DMS79 (cell line): ENCODE measurements at places on chromosomes 11 and 22.
A peak's percentile ranks its signal among the peaks of the same experiment; 100 is the strongest.

DNA sequence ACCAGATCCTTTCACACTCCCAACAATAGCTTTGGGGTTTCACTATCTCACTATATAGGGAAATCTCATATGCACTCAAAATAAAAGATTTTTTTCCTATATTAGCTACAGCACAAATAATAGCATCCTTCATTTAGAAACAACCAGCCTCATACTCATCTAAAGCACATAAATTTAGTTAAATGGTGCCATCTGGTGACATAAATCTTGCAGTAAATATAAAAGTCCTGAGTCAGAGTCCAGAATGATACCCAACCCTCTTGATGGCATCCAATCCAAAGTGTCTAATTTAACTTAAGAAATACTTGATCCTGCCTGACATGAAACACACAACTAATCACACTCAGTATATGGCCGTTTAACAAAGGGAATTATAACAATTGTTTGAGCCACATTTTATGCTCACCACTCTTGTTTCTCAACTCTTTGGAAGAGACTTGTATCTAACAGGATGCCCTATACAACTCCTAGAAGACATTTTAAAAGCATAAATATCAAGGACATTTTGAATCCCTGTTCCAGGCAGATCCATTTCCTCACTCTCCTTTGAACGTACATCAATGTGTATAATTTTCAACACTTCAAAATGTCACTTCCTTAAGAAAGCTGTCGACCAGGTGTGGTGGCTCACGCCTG is 36.2 kb downstream of the DLG2 start:
- no peak for DNase-seq

DNA sequence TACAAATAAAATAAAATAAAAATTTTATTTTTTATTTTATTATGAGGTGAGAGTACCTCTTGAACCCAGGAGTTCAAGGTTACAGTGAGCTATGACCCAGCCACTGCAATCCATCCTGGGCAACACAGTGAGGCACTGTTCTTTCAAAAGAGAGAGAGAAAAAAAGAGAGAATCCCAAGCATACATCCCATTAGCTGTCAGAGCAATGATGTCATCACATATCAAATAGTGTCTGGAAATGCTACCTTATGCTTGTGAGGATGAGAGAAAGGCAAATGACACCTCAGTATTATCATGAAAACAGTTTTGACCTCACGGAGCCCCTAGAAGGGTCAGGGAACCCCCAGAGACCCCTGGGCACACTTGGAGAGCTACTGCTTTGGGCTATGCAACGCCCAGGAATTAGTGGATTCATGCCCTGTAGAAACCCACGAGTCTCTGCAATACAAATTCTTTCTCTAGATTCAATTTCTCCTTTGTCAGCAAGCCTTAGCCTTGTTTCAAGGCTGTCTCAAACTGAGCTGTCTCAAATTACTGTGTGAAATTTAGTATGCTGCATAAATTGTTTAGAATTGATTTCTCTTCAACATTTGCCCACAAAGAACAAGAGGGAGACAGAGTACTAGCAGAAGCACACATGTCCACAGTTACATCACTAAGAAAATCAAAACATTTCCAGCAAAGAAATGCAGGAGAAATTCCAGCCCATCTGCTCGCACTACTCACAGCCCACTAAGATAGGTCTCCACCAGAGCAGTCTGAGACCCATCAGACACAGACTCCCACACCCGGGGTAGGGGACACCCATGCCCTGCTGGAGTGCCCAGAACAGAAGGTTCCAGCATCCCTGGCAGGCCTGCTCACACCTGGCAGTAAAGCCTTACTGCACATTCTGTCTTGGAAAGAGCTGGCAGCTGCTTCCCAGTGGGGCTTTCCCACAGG is 18.1 kb downstream of the DGCR2 start:
- no peak for DNase-seq

DNA sequence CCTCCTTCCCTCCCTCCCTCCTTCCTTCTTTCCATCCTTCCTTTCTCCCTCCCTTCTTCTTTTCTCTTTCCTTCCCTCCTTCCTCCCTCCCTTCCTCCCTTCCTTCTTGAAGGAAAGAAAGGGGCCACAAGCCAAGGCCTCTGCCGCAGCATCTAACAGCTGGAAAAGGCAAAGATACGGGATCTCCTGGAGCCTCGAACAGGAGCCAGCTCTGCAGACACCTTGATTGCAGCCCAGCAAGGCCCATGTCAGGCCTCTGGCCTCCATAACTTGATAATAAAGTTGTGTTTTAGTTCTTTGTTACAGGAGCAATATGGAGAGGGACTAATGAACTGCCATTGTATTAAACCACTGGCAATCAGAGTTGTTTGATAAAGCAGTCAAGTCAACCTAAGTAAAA is 348.9 kb upstream of the B3GAT1 start:
- no peak for DNase-seq

DNA sequence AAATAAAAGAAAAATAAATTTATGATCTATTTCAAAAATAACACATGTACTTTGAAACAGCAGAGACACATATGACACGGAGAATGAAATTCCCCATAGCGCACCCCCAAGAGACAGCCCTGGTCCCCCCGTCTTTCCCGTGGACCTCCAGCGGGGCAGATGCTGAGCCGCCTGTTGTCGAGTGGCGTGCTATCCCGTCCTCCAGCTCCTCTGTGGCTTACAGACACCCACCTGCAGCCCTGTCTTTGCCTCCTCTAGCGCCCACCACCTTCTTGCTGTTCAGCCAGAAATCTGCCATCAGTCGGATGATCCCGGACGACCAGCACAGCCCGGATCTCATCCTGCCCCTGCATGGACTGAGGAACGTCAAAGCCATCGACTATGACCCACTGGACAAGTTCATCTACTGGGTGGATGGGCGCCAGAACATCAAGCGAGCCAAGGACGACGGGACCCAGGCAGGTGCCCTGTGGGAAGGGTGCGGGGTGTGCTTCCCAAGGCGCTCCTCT is 44.4 kb upstream of the PPP6R3 start:
- DNase-seq = no peak

DNA sequence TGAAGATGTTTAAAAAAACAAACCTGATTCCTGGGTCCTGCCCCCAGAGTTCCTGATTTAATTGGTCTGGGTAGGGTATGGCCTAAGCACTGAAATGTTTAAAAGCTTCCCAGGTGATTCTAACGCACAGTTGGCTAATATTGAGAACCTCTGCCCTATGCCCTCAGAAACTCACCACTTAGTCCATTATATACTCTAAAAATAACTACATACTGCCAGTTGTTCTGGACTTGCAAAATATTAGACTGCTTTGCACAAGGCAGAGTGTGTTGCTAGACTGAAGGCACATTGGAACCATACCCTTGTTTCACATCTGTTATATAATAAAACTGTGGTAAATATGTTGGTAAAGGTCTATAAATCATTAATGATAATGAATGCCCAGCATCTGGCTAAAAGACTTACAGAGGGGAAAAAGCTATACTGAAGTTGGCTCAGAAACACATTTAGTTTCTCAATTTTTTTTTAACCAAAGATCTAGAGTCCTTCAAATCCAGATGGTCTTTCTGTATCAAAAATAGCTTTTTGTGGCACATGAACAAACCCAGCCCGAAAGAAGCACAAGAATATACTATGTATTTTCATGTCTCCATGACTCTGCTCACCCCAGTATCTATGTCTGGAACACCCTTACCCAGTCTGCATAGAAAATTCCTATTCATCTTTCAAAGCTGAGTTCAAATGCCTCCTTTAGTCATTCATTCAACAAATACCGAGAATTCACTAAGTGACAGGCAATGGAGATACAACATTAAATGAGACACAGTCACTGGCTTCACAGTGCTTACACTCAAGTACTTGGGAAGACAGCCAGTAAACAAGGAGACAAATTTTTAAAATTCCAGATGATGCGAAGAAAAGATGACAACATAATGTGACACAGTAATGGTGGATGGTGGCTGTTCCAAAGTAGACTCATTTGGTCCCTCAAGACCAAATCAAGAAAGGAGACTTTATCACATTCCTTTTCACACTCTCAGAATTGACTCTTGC is 44.1 kb downstream of the RBFOX2 start:
- DNase-seq = no peak

- DNase-seq = no peak
Measured at GRCh38 chr22:37258753-37259401, 14.8 kb upstream of the RAC2 start.

DNA sequence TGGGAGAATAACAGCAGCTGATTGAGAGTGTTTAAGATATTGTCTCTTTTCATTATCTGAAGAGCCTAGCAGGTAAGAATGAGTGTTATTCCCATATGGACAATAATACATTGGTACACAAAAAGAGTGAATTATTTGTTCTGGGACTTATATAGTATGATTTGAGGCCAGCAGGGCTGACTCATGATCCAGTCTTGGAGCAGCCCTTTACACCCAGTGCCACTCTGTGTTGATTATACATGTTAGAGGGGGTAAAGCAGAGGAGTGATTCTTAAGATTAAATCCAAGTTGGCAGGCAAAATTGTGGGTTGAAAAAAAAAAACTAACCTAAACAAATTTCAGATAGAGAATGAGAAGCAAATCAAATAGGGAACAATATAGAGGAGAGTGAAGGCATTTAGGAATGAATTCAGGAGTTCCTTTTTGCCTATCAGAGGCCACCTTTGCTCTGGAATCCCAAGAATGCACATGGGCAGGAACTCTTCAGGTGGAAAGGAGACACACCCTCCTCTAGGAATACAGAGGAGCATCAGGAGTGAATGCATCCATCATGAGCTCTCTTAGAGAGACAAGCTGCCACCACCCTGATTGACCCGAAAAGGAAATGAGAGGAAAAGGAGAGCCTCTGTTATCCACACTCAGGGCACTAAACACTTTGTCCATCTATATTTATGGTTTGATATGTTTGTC is 19.2 kb upstream of the MRGPRX1 start:
- no peak for DNase-seq

- no peak for DNase-seq
Measured at GRCh38 chr11:38547462-38547861, 1949.4 kb upstream of the RAG2 start.

- no peak for DNase-seq
Measured at GRCh38 chr22:29032014-29032475, 29.6 kb downstream of the C22orf31 start.

DNA sequence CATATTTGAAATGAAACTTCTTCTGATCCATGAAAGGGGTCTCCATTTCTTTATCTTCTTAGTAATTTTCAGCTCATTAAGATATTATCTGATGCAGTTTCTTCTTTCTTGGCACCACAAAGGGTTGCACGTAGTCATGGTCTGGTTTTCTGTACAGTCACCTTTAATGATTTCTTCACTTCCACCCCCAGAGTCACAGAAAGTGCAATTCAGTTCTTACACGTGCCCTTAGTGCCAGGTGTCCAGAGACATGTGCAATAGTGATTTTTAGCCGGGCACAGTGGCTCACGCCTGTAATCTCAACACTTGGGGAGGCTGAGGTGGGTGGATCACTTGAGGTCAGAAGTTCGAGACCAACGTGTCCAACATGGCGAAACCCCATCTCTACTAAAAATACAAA is 202.8 kb upstream of the MTNR1B start:
- no peak for DNase-seq

DNA sequence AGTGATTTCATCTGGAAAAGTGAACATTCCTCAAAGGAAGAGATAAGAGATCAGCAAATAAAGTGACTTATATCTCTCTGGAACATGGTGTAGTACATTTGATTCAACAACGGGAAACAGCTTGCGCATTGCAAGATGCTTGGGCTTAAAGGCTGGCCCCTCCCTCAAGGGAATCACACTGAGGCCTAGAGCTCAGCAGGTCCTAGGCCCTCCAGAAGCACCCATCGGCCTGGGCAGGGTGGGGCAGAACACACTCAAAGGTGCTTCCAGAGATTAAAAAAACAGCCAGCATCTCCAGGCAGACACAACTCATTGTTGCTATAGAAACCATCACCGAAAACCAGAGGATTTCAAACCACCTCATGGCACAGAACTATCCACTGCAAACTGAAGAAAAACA is 69.0 kb upstream of the ARFGAP3 start:
- DNase-seq = no peak

DNA sequence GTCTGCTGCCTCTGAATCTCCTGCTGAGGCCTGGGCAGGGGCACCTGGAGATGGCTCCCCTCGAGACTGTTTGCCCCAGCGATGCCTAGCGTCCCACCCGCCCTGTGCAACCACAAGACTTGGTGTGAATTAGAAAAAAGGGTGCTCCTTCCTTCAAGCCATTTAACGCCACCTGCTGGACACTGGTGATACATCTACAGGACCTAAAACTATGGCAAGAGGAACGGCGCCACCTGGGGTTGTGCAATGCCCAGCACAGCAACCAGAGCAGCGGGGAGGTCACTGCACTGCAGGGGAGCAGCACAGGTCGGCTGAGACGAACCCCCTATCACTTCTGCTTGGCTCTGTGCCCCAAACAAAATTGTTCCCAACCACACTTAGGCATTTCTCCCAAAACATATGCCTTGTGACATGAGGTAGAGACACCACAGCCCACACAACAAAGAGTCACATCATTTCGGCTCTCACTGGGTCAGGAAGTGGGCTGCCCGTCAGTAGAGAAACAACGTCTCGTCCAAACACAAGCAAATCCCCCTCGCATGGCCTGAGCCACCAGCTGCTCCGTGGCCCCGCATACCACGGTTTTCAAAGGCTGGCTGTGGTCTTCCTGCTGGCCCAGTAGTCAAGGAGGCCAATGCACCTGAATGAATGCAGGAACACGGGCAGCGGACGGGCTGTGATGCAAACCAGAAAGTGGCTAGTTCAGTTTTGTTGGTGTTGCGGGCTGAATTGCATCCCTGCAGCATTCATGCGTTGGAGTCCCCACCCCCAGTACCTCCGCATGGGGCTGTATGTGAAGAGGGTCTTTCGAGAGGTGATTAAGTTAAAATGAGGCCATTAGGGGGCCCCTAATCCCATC is 171.9 kb downstream of the SHANK2 start:
- peak; percentile 85 for DNase-seq

DNA sequence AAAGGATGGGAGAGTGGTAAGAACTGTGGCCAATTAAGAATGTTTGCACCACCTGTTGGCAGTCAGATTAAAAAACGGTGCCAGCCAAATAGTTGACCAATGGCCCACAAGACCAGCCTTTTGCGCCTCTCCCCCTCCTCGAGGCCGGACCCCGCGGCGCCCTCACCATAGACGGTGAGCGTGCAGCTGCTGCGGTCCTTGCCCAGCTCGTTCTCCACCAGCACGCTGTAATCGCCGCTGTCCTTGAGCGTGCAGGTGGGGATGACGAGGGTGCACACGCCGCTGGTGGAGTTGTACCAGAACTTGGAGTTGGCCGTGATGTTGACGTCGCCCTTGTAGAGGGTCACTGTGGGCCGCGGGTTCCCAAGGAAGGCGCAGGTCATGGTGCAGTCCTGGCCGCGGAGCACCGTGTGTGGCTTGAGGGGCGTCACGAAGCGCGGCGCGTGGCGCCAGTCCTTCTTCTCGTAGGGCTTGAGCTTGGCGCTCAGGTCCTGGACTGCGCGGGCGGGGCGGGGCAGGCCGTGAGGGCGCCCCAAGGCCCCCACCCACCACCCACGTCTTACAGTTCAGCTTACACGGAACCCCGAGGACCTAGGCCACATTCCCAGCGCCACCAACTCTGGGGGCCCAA is 7.2 kb downstream of the TMEM86A start:
- no peak for DNase-seq
